PC-3 (cell line): ENCODE measurements at places on chromosomes 12 and 14. TPM values are rescaled to one million over a fixed set of nuclear protein-coding genes. Genes with fewer than 3 reads are reported as not detected.

The MGST1 gene
- 99.3 and 105 TPM in 2 replicates for total RNA-seq

The EML5 gene
- 0.66 and 0.86 TPM in 2 replicates for total RNA-seq

The AKAP3 gene
- total RNA-seq, result 1.1 and 1.9 TPM in 2 replicates

The OR10G3 gene
- not detected in 2 replicates for total RNA-seq

The WSCD2 gene
- total RNA-seq, result not detected in 2 replicates

The SYT1 gene
- total RNA-seq, result 0.12 and 0.51 TPM in 2 replicates

The IL26 gene
- not detected in 2 replicates for total RNA-seq

The POTEM gene
- 0.12 TPM in 1 of 2 replicates, not detected in the other for total RNA-seq

GRCh38 chr12:126747530-126748149, 1519.3 kb upstream of the TMEM132C start:
- DNase-seq, result peak; percentile 66

DNA sequence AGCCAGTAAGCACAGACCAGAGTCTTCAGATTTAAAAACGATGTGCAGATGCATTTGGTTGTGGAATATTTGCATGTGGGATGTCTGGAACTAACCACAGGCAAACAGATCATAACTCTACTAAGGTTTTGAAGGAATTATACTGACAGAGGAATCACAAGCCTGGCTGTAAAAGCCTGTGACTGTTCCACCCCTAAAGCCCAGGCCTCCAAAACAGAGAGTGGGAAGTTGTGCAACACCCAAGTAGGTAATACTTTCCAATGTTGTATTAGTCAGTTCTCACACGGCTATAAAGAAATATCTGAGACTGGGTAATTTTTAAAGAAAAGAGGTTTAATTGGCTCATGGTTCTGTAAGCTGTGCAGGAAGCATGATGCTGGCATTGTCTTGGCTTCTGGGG, 68.1 kb upstream of the DCD start:
- no peak for DNase-seq

DNA sequence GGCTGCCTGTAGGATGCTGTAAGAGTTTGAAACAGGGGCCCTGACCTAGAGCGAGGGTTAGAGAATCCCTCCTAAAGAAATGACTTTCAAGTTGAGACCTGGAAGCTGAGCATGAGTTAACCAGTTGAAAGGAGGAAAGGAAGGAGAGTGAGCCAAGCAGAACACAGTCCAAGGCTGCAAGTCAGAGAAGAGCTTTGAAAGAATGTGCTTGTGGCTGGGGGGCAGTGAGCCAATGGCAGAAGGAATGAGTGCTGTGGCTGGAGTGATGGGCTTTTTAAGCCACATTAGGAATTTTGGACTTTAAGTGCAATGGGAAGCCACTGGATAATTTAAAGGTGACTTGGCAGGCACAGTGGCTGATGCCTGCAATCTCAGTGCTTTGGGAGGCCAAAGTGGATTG, 18.1 kb downstream of the CDKN1B start:
- no peak for DNase-seq

DNA sequence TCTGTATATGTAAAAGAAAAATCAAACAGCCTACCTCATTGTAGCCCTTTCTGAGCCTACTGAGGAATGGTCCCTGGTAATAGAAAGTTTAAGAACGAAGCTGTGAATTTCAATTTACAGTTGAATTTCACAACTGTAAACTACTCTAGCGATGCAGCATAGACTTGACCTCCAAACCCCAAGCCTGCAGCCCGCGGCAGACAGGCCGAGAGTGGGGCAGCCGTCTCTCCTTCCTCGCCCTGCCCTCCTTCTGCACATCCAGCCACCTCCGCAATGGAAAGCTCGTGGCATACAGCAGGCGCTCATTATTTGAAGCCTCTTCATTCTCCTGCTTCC, 15.3 kb downstream of the RNASE2 start:
- DNase-seq, result no peak

GRCh38 chr12:132147423-132148367, 3.4 kb downstream of the NOC4L start:
- no peak for DNase-seq

DNA sequence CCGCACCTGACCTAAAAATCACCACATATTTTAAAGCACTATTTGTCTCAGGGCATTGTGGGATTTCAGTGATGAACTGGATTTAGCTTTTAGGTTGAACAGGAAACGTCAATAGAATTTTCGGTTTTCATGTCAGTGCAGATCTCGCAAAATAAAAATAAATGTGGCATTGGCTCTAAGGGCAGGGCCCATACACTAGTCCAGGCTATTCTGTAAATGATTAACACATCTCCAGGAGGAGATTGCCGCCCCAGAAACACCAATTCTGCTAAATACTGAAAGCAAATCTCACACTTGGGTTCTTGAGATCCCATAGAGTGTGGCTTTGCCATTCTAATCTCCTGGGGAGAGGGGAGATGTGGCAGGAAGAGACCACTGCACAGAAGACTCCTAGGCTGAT, 1494.0 kb upstream of the TMEM132C start:
- DNase-seq, result no peak

DNA sequence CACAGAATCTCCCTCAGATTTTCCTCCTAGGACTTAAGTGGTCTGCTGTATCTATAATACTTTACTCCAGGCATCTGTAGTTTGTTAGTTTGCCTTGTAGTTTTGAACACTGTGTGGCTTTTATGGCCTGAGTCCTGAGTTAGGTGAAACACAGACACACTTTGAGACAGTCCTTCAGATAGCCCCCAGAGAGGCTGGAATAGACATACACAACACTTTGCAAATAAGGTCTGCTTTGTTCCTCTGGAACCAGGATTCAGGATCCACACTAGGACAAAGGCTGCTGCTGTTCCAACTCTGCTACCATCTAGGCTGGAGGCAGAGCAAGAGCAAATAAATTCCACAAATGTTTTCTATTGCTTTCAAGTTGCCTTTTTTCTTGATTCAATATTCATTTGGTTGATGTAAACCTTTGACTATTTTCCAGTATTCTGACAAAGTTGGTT, 41.4 kb upstream of the INSM2 start:
- no peak for DNase-seq

DNA sequence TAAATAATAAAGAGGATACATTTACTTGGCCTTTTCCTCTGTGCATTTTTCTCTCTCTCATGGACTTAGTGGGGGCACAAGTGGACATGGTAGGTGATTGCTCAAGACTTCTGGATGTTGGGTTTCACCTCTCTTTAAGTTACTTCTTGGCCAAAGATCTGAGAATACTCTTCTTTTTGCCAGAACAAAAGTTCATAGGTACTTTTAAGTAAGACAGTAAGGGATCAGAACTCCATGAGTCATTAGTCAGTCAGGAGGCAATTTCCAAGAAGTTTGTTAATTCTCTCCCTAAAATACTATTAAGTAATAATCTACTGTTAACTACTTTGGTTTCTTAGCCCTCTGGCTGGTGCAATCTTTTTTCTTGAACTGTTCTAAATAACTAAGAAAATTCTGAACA, 84.2 kb downstream of the GRIP1 start:
- peak; percentile 23 for DNase-seq

DNA sequence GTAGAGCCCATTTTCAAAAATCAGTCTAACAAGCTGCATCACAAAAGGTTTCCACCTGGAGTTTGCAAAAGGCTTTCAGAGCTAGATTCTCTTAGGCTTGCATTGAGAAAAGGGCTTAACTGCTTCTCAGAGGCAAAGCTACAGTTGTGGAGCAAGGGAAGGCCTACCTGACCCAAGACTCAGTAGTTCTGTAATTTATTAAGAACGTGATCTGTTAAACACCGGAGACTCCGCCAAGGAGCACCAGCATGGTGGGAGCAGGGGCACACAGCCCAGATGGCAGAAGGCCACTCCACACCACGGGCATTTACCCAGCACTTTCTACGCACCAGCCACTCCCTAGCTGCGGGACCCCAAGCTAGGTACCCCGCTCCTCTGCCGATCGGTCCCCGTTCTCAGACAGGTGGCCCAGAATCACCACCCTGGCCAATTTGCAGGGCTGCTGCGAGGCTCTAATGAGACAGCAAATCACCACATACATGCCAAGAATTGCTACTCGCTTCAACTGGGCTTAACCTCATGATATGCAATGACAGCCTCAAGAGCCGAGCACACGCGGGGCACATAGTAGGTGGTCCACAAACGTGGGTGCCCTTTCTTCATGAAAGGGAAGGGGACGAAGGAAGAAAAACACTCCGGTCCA, 1.5 kb downstream of the ITPK1 start:
- peak; percentile 15 for DNase-seq

DNA sequence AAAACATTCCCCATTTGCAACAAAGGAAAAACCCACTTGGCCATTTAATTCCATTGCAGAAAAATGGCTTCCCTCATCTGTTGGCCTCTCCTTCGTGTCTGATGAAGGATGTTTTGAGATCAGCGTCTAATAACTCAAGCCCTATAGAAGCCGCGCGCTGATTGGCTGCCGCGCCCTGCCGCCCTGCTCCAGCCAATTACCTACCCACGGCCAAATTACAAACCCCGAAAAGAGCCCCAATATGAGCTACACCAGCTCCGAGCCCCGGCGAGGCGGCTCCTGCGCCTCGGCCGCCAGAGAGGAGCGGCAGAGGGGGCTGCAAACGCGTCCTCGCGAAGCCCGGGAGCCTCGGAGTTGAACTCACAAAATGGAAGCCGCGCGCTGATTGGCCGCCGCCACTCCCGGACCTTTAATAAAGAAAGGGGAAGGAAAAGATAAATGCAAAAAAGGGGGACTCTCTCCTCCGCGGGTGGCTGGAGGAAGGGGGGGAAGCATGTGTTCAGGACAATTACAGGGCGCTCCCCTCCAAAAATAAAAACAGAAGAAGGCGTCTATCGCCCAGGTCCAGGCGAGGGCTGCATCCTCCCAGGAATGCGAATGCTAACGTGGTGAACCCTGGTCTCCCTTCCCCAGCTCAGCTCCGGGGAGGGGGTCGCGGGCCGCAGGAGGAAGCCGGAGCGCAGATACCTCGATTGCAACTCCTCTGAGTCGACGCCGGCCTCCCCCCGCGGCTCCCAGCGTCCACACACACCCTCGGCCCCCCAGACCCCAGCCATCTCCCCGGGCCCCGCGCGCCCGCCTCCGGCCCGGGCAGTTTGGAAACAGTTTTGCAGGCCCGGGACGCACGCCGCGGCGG, 738 bp upstream of the SETD1B start:
- peak; percentile 93 for DNase-seq

DNA sequence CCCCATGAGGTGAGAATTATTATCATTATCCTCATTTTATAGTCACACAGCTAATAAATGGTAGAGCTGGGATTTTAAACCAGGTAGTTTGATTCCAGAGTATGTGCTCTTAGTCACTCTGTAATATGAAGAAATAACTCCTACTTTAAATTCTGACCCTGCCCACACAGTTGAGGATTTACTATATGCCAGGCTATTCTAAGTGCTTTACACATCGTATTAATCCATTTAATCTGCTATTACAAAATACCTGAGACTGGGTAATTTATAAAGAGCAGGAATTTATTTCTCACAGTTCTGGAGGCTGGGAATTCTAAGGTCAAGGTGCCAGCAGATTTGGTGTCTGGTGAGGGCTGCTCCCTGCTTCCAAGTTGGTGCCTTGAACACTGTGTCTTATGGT, 19.6 kb upstream of the WIF1 start:
- no peak for DNase-seq

DNA sequence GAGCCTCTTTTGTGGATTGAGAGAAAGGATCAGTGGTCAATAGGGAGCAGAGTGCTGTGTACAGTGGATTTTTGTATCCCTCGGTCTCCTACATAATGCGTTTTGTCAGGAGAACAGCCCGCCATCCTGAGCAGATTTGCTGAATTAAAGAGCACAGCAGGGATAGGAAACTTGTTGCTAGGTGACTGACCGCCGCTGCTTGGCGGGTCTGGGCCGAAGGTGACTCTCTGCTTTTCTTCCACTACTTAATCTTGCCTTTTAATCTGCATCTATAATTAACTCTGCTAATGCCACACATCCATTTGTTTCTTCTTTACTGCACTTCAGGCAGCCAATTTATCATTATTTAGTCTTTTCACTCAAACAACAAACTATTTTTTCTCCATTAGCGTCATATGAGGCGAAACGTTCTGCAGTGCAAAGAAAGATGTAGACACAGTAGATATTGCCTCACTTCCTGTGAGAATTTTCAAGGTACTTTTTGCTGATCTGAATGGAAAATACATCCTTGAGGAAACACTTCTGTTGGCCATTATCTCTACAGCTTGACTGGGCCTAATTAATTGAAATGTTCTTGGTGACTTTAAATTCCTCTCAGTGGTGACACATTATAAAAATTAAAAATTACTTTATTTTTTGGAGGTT, 108.0 kb downstream of the PPM1A start:
- DNase-seq, result no peak

DNA sequence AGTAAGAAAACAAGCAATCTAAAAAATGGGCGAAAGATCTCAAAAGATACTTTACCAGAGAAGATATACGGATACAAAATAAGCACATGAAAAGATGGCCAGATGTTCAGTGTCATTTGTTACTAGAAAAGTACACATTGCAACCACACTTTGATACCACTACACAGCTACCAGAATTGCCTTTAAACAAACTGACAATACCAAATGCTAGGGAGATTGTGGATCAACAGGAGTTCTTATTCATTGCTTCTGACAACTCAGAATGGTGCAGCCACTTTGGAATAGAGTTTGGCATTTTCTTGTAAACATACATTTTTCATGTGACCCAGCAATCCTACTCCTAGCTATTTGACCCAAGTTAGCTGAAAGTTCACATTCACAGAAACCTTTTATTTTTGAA, 136.3 kb downstream of the FUT8 start:
- no peak for DNase-seq

DNA sequence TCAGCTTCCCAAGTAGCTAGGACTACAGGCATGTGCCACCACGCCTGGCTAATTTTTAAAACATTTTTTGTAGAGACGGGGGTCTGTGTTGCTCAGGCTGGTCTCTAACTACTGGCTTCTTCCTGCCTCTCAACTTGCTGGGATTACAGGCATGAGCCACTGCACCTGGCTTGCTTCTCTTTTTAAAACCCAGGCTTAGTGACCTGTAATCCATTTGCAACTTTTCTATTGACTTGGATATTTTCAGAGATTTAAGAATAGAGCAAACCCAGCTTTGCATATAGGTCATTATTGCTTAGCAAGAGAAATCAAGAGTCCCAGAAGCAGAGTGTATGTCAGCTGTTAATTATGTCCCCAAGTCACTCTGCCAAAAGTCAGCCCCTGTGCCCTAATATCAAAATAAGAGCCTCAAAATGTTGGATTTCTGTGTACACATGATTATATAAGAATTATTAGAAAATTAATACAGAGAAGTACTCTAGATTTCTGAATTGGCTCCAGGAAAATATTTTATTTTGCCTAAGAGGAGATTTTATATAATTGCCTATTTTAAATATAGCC, 24.9 kb downstream of the TCP11L2 start:
- no peak for DNase-seq

GRCh38 chr12:55624056-55624455, 12.6 kb upstream of the OR10P1 start:
- peak; percentile 16 for DNase-seq

DNA sequence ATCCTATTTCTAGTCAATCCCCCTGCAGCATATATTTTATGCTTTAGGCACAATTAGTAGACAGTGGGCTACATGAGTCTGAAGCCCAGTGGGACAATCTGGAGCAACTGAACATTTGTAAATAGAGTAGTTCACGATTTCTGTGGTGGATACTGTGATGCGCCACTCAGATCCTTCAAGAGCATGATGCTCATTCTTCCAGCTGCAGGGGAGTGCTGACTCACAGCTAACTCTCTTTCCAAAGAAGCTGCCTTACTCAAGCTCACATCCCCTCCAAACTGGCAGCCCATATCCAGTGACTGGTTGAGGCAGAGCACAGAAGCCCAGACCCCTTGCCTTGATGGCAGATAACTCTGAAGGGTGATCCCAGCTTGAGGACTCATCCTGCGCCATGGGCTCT, 224.2 kb upstream of the EEA1 start:
- DNase-seq, result peak; percentile 8
